ENCODE measurements at places on chromosomes 5 and 9.

- no peak for DNase-seq
Observed at GRCh38 chr9:69768716-69769115, 8.9 kb upstream of the PTAR1 start.

DNA sequence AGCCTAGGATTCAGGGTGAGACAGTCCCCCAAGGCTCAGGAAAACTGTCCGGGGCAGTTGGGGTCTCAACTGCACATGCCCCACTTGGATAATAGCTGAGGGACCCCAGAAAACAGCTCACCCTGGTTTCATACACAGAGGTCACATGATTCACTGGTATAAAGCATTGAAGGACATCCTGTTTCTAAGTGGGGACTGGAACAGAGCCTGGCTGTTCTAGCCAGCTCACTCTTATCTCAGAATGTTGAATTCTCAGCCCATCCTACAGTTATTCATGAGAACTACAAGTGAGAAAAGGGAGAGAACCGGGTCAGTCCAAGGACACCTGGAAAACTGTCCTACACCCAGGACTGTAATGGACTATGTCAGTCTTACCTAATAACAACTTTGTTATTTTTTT is 170.9 kb downstream of the FGF1 start:
- no peak for DNase-seq

- DNase-seq = no peak
Observed at GRCh38 chr5:96344678-96345577, 88.1 kb downstream of the PCSK1 start.

DNA sequence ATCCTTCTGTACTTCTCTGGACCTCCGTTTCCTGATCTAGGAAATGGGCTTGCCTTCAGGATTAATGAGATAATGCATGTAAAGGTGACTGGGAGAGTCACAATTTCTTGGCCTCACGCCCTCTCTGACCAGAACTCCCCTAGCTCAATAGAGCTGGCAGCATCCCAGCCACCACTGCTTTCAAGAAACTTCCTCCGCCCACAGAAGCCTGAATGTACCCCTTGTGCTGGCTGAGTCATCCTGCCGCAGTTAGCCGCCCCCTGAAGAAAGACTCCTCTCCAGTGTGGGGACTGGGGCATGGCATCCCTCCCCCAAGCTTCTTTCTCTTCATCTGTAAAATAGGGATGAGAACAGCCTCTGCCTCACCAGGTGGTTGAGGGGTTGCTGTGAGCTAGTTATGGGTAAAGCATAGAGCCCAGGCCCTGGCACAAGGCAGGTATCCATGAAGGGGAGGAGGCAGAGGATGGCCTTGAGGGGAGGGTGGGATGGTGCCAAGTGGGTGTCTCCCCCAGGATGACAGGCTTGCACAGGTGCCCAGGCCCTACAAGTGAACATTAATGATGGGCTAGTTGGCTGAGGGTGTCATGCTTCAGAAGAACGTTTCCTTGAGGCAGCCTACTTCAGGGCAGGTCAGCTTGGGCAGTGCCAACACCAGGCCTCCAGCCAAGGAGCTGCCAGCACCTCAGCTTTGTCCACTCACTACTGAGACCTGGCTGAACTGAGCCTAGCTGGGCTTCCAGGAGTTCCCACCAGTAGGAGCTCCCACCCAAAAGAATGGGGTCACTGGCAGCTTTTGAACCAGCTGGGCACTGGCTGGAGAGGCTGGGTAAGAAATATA is 3.4 kb downstream of the PDLIM4 start:
- DNase-seq = no peak

- DNase-seq = no peak
Observed at GRCh38 chr5:60399507-60399906, 300.5 kb downstream of the DEPDC1B start.

GRCh38 chr5:35281613-35282012 is 51.3 kb upstream of the PRLR start:
- no peak for DNase-seq

DNA sequence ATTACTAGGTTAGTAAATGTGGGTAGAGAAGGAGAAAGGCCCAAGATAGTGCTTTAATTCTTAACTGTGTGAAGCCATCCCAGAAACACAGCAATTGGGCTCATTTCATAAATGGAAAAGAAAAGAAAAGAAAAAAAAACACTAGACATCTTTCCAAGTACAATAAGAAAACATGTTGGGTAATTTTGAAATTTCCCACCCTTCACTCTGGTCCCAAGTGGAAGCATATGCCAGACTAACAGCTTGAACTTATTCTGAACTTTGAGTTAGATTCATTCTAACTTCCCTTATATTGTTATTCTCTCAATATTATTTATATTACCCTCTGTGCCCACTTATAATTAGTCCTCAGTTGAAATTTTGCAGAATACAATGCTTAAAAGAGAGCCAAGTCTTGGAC is 113.4 kb upstream of the GHR start:
- DNase-seq = no peak
